Stimulated activated CD8-positive, alpha-beta memory T cell treated with anti-CD3 and anti-CD28 coated beads, Interleukin-12 subunit alpha, Interleukin-12 subunit beta, amount 100 ng/mL, for 4 hours (primary cell): ENCODE measurements at places on chromosomes 2 and 18.

GRCh38 chr2:237912271-237913192, 53.1 kb downstream of the RAMP1 start:
- no peak for DNase-seq

DNA sequence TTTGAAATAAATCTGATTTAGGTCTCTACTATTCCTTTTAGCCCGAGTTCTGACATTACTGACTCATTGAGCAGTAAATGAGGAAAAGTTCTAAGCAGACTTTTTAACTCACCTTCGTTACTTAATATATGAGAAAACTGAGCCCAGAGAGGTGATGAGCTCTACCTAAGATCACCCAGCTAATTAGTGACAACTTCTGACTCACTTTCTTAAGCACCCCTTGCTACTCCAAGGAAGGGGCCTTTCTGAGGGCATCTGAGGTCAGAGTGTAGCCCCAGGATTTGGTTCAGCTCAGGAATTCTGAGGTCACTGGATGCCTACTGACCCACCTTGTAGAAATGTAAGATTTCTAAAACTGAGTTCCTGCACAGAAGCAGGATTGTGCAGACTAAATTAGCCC, 102.2 kb upstream of the FZD5 start:
- DNase-seq, result no peak

GRCh38 chr2:72827966-72828646, 2.3 kb upstream of the EXOC6B start:
- no peak for DNase-seq

- DNase-seq, result no peak
Measured at GRCh38 chr2:149732730-149733290, 145.2 kb upstream of the MMADHC start.

DNA sequence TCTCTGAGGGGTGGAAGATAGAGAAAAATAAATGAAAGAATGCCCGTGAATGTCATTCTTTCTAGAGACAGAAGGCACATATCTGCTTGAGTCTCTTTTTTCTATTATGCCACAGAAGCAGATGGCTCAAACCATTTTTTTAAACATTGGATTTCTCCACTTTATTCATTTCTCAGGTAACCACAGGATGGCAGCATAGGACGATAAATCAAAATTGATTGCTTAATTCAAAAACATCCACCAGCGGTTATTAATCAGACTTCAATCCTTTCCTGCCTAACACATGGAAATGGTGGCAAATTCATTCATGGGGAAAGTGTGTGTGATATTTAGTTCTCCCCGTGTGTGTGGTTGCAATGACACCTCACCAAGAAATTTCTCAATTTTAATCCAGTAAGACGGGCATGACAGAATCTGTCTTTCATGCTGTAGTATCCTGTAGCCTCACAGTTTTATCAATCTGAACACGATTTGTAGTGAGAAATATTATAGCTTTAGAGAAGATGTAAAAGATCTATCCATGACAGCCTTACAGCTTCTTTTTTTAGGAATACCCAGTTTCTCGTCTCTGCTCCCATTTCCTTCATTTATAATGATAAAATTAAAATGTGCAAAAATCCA, 72.2 kb downstream of the DSC3 start:
- DNase-seq, result no peak

- DNase-seq, result no peak
Measured at GRCh38 chr2:96727431-96727830, 12.4 kb downstream of the LMAN2L start.

GRCh38 chr18:56276466-56276865, 361.9 kb downstream of the TXNL1 start:
- DNase-seq, result no peak

DNA sequence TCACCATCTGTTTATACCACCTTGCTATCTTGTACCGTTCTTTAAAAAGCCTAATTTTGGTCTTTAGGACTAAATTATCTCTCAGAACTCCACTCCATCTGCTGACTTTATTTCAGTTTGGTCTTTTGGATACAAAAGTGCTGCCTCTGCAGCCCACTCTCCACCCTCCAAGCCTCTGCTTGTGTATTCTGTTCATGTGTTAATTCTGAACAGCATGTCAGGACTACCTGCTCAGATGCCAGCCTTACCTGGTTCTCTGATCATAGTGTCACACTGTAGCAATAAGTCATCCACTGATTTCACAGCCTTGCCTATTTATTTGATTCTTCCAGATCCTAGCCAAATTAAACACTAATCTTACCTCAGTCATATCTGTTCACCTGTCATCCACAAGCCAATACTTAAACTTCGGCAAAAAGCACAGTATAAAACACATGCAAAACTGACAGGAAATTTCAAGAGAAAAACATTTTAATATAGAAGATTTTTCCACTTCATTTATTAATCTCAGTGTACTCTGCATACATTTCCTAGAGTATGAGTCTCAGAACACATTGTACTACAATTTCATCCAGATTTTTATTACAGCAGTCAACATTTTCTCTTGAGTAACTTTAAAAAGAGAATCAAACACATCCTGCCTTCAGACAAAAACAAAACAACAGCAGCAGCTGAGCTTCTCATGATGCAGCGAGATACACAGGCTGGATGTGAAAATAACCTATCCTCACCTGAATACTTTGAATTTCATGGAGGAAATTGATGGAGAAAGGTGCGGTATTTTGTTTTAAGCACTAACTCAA, 64.9 kb downstream of the PPP1R1C start:
- no peak for DNase-seq

GRCh38 chr2:196263181-196263747, 91.9 kb upstream of the STK17B start:
- DNase-seq, result no peak

DNA sequence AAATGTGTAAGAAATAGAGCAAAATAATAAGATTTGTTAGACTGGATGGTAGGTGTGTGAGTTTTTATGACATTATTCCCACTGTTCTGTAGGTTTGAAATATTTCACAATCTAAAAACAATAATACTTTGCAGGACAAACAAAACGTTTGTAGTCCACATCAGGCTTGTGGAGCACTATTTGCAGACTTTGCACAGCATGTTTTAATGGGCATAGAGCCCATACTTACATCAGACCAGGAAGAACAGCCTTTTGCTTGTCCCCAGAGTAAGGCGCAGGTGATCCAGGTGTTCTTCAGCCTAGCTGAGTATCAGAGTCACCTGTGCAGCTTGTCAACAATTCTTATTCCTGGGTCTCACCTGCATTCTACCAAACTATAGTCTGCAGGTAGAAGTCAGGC, 9.1 kb upstream of the STK39 start:
- no peak for DNase-seq

DNA sequence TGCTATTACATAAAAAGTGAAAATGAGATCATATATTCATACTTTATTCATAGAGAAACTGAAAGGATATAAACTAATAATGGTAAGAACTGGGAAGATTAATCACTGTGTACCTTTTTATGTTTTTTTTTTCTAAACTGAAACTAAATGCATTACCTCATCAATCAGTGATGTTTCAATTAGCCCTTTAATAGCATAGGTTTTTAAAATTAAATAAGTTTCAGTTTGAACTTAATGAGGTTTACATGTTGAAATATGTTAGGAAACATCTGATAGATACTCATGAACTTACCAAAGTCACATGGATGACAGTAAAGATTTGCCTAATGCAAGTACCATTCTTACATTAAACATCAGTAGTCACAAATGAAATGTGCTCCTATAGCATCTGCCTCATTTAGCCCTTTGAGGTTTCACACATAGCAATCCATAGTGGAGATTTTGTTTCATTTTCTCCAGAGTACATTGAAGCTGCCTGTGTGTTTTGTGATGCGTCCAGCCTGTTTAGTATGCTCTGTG, 8.9 kb downstream of the MAPRE2 start:
- DNase-seq, result no peak

DNA sequence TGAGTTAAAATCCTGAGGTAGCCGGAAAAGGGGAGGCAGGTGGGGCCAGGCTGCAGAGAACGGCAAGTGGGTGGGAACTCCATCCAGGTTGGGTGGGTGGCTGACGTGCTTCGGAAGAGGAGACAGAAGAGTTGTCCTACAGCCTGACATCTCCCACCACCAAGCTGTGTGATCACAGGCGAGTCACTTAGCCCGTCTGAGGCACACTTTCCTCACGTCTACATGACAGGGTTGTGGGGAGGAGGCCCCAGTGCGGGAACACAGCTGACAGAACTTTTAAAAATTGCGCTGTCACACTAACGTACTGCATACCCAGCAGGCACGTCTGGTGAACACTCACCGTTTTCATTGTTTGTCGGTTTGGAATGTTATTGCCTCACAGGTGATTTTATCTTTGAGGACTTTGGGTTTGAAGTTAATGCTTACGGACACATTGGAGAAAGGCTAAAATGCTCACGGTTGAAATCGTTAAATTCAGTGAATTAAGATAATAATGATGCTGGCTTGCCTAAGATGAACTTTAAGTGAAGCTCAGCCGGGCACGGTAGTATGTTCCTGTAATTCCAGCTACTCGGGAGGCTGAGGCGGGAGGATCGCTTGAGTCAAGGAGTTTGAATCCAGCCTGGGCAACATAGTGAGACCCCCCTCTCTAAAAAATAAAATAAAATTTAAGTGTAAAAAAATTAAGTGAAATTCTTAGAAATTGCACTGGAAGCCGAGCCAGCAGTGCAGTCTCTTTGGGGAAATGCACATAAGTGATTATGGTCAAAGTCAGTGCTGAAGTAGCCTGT, 8.9 kb downstream of the EMILIN2 start:
- no peak for DNase-seq

DNA sequence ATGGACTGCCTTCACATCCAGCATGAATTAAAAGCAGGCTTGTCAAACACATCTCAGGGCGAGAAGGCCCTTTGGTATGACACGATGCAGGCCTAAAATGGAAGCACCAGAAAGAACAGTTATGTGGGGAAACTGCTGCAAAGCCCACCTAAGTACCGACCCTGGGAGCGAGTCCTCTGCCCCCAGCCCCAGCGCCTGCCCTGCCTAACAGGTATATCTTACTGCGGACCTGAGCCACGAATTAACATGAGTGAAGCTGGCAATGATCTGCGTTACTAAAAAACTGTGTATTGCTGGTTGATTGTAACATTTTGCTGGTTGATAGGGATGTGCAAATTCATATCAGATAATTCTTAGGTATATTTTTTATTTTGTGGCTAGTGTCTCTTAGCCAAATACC, 441.5 kb downstream of the ZNF516 start:
- DNase-seq, result no peak

GRCh38 chr18:79210002-79210910, 141.1 kb downstream of the ATP9B start:
- DNase-seq, result no peak

DNA sequence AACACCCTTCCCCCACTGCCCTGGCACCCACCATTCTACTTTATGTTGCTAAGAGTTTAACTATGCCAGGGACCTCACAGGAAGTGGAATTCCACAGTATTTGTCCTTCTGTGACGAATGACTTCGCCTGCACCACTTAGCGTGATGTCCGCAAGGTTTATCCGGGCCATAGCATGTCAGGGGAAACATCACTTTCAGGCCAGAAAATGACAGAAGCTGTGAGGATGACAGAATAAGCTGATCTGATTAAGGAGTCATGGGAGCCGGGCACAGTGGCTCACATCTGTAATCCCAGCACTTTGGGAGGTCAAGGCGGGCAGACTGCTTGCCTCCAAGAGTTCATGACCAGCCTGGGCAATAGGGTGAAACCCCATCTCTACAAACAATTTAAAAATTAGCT, 248.8 kb downstream of the EIPR1 start:
- DNase-seq, result no peak

DNA sequence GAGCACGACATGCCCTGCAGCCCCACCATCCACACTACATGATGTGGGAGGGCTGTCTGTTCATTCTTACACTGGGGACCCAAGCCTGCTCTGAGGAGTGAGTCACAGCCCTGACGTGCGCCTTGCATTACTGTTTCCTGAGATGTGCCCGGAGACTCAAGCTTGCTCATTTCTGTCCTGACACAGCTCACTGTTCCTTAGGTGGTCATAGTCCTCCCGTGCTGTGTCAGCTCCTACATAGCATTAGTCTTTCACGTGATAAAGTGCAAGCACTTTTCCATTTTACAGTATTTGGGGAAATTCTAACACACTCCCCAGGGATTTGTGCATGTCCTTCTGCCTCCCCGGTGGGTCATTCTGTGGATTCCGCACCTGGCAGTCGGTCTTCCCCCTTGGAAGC, 46.2 kb upstream of the TRIM43B start:
- DNase-seq, result no peak

- DNase-seq, result no peak
Measured at GRCh38 chr2:168194784-168195522, 52.4 kb downstream of the STK39 start.

- DNase-seq, result no peak
Measured at GRCh38 chr18:42131066-42131929, 176.3 kb downstream of the PIK3C3 start.

GRCh38 chr2:217820091-217820819, 182.5 kb downstream of the TNS1 start:
- no peak for DNase-seq

GRCh38 chr2:104286841-104287240, 567.1 kb upstream of the POU3F3 start:
- DNase-seq, result no peak

- no peak for DNase-seq
Measured at GRCh38 chr2:138028538-138028937, 64.3 kb downstream of the HNMT start.

GRCh38 chr2:189899101-189899500, 114.9 kb downstream of the PMS1 start:
- no peak for DNase-seq

GRCh38 chr2:229519655-229520430, 194.5 kb downstream of the DNER start:
- no peak for DNase-seq

GRCh38 chr2:40367032-40367431, 84.9 kb downstream of the SLC8A1 start:
- no peak for DNase-seq

- no peak for DNase-seq
Measured at GRCh38 chr2:133523406-133523805, 44.9 kb downstream of the NCKAP5 start.

DNA sequence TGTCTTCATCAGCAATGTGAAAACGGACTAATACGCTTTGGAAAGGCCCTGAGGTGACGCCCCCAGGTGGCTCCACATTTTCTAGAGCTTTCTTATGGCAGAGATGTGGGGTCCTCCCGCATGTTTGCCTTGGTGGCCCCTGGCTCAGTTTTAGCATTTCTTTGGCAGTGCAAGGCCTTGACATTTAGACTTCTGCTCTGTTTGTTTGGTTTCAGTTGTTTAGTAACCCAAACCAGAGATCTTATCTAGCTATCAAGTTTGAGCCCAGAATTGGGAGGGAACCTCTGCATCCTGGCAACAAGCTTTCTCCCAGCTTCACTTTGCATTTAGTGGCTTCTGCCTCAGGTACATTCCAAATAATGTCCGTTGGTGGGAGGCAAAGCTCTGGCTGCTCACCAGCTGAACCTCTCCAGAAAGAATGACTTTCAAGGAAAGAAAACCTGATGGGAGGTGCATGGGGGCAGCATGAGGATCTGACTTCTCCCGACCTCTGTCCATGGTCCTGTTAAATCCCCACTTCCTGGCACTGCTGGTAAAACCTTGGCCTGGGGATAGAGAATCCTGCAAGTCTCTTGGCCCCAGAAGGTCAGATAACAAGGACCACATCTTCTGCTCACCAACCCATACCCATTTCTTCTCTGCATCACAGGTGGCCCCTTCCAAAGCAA, 12.0 kb upstream of the MBP start:
- no peak for DNase-seq
